HCT116 (cell line): ENCODE measurements at places on chromosomes 11 and 22. TPM values are rescaled to one million over a fixed set of nuclear protein-coding genes. Genes with fewer than 3 reads are reported as not detected.

DNA sequence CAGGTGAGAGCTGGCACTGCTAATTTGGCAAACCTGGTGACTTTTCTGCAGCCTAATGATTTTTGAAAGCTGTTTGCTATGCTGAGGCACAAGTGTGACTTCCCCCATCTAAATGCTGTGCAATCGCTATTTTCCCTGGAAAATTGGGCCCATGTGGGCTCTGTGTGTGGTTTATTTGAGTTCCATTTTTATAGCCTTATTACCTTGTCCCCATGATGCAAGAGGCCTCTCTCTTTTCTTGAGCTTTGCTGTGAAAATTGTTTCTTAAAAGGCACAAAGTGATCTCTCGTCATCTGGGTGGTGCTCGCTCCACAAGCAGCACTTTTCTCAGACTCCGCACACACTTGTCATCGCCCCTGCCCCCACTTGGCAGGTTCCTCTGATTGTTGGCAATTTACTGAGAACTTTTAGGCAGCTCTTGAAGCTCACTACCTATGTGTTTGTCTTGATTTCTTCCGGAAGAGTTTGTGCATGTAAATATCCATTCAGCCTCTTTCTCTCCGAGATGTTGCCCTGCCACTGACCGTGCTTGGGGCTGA is 24.9 kb downstream of the BMAL1 start:
- H3K27me3 ChIP-seq, result no peaks in the 10 kb centered on the region
- no peaks in the 10 kb centered on the region for H3K4me1 ChIP-seq
- no peak overlapping the region for H3K27ac ChIP-seq

CATSPERZ gene
- 1.7 TPM for total RNA-seq

DNA sequence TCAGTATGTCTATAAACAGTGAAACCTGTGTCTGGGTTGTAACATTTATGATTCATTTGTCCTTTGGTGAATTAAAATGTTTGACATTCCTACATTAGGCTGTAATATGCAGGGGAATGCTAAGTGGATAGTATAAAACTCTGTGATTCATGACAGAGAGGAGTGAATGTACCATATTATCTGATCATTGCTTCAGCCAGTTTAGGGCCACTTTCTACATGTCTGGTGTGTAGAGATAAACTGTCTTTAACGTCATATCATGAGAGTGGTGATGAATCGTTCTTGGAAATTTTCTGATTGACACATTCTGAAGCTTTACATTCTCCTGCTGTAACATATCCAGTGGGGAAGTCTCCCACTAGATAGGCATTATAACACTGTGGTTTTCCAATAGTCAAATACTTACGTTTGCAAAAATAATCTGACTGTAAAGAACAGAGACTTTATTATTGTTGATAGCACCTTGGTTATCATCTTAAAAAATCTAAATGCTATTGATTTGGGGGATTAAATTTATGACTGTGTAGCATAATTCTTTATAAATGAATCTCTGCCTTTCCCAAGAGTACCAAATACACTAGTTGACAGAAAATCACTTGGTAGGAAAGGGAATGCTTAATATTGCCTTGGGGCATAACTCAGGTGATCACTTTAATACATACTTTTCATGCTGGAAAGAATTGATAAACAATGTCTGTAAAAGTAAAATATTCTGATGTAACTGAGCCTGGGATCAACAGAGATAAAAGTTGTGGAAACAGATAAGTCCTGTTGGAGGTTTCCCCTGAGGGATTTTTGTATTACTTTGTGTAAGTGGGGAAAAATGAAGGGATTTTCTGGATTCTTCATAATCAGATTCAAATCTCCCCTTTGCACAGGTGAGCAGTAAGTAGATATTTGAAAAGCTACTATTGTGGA is 427.9 kb downstream of the JRKL start:
- H3K4me1 ChIP-seq, result no peaks in the 10 kb centered on the region
- no peak overlapping the region for H3K4me3 ChIP-seq
- H3K27me3 ChIP-seq, result no peaks in the 10 kb centered on the region
- H3K27ac ChIP-seq, result no peak overlapping the region
- H3K36me3 ChIP-seq, result no peaks in the 10 kb centered on the region
- DNase-seq, result no peak

DNA sequence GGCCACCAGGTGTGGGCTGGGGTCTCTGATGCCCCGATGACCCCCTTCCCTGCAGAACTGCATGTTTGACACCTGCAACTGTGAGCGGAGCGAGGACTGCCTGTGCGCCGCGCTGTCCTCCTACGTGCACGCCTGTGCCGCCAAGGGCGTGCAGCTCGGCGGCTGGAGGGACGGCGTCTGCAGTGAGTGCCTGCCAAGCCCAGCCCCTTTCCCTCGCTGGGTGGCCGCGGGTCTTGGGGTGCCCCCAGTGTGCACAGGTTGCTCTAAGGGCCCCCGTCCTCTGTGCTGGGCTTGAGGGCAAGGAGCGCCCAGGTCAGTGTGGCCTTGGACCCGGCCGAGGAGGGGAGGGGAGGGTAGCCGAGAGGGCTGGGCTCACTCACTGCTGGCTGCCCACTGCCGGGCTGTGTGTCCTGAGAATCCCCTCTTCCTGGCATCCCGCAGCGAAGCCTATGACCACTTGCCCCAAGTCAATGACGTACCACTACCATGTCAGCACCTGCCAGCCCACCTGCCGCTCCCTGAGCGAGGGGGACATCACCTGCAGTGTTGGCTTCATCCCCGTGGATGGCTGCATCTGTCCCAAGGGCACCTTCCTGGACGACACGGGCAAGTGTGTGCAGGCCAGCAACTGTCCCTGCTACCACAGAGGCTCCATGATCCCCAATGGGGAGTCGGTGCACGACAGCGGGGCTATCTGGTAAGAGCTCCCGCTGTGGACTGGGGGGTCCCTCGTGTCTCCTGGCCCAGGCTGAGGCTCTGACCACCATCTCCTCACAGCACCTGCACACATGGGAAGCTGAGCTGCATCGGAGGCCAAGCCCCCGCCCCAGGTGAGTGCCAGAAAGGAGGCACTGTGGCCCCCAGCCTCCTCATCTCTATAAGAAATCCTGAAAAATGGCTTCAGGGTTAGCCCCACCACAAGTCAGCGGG is 17.0 kb downstream of the MUC5AC start:
- DNase-seq, result no peak
- H3K4me1 ChIP-seq, result no peaks in the 10 kb centered on the region
- H3K36me3 ChIP-seq, result no peaks in the 10 kb centered on the region
- H3K27me3 ChIP-seq, result no peaks in the 10 kb centered on the region
- no peak overlapping the region for H3K27ac ChIP-seq

- H3K27ac ChIP-seq, result no peak overlapping the region
- H3K4me3 ChIP-seq, result no peak overlapping the region
- no peaks in the 10 kb centered on the region; the same call in 1 of the 2 replicates for H3K4me1 ChIP-seq
- no peaks in the 10 kb centered on the region for H3K36me3 ChIP-seq
- no peak for DNase-seq
Measured at GRCh38 chr11:120392793-120393192, 56.6 kb downstream of the ARHGEF12 start.
